ENCODE measurements at places on chromosomes 3 and 15.

GRCh38 chr15:20345401-20345958 lies 196.1 kb downstream of the GOLGA6L6 start:
- DNase-seq: no peak

GRCh38 chr15:45469441-45469840 lies 53.1 kb downstream of the SLC30A4 start:
- DNase-seq: no peak

- DNase-seq: no peak
Measured at GRCh38 chr3:140706360-140706759, 28.5 kb downstream of the TRIM42 start.

GRCh38 chr3:96012939-96013338 lies 801.5 kb upstream of the EPHA6 start:
- DNase-seq: no peak

GRCh38 chr15:75042730-75043508 lies 19.5 kb downstream of the PPCDC start:
- DNase-seq: peak; percentile 96

- DNase-seq: no peak
Measured at GRCh38 chr15:25245801-25246622, 192.8 kb downstream of the UBE3A start.

- no peak for DNase-seq
Measured at GRCh38 chr3:56769116-56769707, 32.5 kb downstream of the ARHGEF3 start.

- DNase-seq: peak; percentile 14
Measured at GRCh38 chr3:67037615-67038014, 39.5 kb downstream of the KBTBD8 start.

GRCh38 chr3:44482721-44483120 lies 5.3 kb upstream of the ZNF445 start:
- no peak for DNase-seq

GRCh38 chr3:149506540-149506939 lies 32.0 kb downstream of the TM4SF4 start:
- DNase-seq: no peak

- DNase-seq: peak; percentile 30
Measured at GRCh38 chr3:20648294-20648693, 462.3 kb upstream of the SGO1 start.

All from Kasumi-1 (cell line).